ENCODE measurements at places on chromosomes 5 and 9. TPM values are rescaled to one million over a fixed set of nuclear protein-coding genes. Genes with fewer than 3 reads are reported as not detected.

DNA sequence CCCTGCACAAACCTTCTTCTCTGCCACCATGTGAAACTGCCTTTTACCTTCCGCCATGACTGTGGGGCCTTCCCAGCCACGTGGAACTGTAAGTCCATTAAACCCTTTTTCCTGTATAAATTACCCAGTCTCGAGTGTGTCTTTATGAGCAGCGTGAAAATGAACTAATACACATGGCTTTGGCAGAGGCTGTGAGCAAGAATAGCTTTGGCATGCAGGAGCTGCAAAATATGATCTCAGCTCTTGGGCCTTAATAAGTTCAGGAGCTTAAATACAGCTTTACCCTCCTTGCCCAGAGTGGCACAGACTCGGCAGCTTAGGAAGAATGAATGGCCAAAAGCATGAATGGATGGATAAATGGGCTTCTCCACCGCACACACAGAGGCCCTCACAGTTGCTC, 15.7 kb upstream of the SLC36A1 start:
- DNase-seq: no peak
- H3K4me3 ChIP-seq: no peak overlapping the region
- no peaks in the 10 kb centered on the region for H3K27me3 ChIP-seq
- no peaks in the 10 kb centered on the region for H3K36me3 ChIP-seq
- H3K27ac ChIP-seq: no peak overlapping the region
- no peaks in the 10 kb centered on the region for H3K4me1 ChIP-seq

GRCh38 chr5:173542159-173542558, 74.3 kb downstream of the BOD1 start:
- peaks cover 16% of the 10 kb centered on the region for H3K4me1 ChIP-seq
- H3K4me3 ChIP-seq: no peak overlapping the region
- no peaks in the 10 kb centered on the region for H3K27me3 ChIP-seq
- no peak overlapping the region for H3K27ac ChIP-seq
- no peaks in the 10 kb centered on the region for H3K36me3 ChIP-seq
- DNase-seq: no peak

Gene RNF145
- total RNA-seq: 22.2 TPM

DNA sequence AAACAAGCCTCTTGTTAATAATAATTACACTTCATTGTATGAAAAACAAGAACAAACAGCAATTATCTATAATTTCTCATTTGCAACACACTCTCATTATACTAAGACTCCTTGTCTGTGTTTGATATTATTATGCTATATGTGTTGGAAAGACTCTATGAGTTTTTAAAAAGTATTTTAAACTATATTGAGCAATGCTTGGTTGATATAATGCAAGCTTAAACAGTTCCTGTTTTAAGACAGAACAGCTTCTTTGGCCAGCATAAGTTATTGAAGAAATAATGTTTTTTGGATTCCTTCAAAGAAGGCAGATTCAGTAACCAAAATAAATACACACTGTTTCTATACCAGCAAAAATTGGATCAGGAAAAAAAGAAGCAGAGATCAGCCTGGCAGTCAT, 871.4 kb downstream of the MAT2B start:
- no peaks in the 10 kb centered on the region for H3K27me3 ChIP-seq
- no peak for DNase-seq
- H3K36me3 ChIP-seq: no peaks in the 10 kb centered on the region
- H3K27ac ChIP-seq: no peak overlapping the region
- H3K4me3 ChIP-seq: no peak overlapping the region

GRCh38 chr5:1474866-1475543, 29.8 kb upstream of the SLC6A3 start:
- H3K36me3 ChIP-seq: no peaks in the 10 kb centered on the region
- H3K4me1 ChIP-seq: no peaks in the 10 kb centered on the region
- no peak for DNase-seq
- H3K27me3 ChIP-seq: no peaks in the 10 kb centered on the region
- no peak overlapping the region for H3K4me3 ChIP-seq

Measured in heart right ventricle (tissue), 16 donors.